ENCODE measurements at places on chromosomes 3 and 15. TPM values are rescaled to one million over a fixed set of nuclear protein-coding genes. Genes with fewer than 3 reads are reported as not detected.

- DNase-seq, result no peak
Measured at GRCh38 chr15:45710657-45711056, 75.8 kb downstream of the SQOR start.

GRCh38 chr3:57756528-57757401 is 656 bp downstream of the SLMAP start:
- peak; percentile 55 for DNase-seq

DNA sequence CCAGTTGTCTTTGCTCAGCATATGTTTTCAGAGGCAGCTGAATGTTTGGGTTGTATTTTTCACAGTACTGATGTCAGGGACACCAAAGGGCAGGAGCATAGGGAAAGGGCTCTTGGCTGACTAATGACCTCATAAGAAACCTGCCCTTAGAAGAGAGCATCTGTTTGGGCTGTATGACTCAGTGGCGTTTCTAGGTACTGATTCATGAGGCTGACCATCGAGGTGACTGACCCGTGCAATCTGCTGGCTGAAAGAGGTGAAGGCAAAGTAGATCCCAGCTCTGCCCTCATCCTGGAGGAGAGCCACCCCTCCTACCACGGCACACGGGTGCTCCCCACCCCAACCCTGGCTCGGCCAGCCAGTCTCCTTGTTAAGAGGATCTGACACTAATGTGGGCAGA is 8.3 kb downstream of the LMCD1 start:
- no peak for DNase-seq

DNA sequence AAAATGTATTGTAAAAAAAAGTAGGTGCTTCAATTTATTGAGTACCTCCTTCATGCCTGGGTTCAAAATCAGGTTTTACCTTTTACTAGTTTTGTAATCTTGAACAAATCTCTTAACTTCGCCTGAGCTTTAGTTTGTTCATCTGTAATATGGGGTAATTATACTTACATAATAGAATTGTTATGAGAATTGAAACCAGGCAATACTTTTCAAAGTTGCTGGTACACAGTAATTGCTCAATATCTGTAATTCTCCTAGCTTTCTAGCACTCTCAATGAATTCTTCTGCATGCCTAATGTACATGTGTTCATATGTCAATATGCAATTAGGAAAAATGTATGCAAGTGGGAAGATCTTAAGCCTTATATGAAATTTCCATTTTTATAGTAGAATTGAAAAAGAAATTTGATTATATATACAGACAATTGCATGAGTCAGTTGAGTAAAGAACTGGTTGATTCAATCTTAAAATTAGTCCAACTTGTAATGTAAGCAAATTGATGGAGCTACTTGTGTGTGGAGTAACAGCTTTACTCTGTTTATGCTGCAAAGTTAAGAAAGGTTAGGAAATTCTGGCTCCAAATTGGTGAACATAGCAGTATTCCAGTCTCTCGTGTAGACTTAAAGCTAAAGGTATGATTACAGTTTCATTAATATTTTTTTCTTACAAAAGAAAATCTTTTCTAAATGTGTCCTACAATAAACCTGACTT is 4.1 kb downstream of the TNFSF10 start:
- DNase-seq, result no peak

GRCh38 chr15:67164401-67164791 is 90.1 kb downstream of the AAGAB start:
- no peak for DNase-seq

DNA sequence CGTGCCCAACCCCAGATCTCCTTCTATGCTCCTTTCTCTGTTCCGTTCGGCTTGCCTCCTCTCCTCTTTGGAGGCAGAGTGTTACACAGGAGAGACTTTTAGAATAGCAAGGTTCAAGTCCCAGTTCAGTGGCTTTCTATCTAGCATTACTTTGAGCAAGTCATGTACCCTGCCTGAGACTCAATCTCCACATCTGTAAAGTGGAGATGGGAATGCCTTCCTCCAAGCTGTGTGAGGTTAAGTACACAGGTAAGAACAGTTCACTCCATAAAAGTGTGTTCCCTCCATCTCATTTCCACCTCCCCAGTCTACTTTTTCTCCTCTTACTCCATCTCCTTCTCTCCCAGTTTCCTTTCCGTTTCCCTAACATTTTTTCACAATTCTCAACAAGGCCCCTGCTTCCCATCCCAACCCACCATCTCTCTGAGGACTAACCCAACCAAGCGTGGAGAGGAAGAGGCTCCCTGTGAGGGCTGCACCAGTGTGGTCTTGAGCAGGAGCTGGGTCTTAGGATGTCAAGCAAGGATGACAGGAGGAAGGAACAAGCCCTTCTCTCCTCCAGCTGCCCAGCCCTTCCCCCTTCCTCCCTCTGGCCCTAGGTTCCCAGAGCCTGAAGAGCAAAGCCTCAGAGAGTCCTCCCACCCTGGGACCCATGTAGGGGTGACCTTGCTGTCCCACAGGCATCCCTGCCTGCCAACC is 6.4 kb downstream of the ATP8B4 start:
- no peak for DNase-seq

- no peak for DNase-seq
Measured at GRCh38 chr3:75985432-75985831, 200.1 kb upstream of the ZNF717 start.

DNA sequence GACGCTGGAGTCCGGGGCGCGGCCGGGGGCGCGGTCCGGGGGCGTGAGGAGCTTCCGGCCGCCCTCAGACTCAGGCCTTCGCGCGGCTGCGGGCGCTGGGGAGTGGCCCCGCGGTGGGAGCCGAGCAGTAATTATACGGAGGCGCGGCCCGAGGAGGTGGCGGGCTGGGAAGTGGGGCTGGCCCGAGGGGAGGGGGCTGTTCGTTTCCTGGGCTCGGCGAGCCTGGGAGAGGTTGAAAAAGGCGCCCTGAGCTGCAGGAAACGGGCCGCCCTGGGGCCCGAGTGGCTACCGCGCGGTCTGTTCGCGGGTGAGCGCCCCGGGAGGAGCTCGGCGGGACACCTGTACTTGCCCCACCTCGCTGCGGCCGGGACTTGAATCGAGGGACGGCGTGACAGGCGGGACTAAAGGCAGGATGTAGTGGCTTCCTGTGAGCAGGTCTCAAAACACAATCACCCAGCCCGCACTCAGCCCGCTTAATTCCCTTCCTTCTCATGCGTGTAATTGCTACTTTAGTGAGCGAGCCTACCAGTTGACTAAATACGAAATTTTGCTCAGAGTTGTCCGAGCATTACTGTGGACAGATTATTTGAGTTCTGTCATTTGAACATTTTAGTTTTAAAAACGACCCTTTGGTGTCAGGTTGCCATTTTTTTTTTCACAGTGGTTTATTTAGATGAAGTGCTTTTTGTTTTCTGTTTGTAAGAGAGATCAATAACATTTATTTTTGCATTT is 860 bp downstream of the RASA2 start:
- peak; percentile 40 for DNase-seq

GRCh38 chr3:15645740-15646501 is 44.4 kb downstream of the BTD start:
- no peak for DNase-seq

DNA sequence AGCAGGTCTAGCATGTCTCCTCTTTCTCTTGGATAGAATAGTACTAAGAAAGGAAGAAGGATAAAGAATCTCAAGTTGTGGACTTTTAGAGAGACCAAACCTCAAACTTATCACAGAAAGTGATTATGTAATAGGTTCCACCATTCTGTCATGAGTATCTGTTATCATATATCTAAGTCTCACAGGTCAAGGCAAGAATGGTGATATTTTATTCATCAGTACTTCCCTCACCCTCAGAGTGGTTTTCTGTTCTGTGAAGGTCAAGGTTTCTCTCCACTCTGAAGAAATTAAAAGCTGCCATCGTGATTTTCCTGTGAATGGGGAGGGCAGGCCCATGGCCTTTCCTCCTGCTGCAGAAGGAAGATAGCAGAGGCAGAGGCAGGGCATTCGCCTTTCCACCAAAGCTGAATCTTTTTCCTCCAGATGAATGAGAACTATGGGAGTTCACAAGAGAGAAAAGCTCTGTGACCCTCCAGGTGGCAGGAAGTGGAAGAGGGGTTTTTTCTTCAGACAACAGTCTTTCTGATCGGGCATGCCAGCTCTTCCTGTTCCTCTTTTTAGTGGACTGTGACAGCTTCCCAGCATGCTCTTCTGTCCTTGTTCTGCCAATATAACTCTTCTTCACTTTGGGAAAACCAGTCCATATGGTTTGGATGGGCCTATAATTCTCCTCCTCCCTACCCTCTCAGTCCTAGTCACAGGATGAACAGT is 37.1 kb upstream of the CCK start:
- no peak for DNase-seq

DNA sequence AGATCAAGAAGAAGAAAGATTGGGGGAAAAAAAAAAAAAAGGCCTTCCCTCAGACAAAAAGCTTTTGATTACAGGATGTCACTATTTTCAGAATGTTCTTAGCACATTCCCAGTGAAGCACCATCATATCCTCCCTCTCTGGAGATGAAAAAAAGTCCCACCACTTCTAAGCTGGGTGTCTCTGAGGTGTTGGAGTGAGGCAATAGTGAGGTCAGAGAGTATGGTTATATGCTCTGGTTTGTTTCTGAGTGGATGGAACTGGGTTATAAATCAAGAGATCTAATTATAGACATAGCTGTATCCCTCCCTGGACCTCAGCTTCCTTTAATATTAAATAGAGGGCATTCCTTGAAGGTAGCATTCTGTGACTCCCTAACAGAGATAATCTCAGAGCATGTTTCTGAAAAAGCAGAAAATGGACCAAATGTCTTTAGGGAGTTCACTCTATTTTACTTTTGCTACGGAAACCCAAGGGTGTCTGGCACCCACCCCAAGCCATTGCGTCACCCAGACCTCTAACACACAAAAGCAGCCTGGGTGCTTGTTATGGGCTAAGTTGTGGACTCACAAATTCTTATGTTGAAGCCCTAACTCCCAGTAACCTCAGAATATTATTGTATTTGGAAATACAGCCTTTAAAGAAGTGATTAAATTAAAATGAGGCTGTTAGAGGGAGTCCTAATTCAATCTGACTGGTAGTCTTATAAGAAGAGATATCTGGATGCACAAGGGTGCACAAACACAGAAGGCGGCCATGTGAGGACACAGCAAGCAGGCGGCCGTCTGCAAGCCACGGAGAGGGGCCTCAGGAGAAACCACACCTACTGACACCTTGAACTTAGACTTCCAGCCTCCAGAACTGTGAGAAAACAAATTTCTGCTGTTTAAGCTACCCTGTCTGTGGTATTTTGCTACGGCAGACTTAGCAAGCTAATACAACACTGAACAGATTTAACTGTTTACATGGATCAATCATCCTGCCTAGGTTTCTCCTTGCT is 81.5 kb downstream of the MB21D2 start:
- DNase-seq, result no peak

- no peak for DNase-seq
Measured at GRCh38 chr3:117853923-117854668, 1144.5 kb downstream of the TUSC7 start.

DNA sequence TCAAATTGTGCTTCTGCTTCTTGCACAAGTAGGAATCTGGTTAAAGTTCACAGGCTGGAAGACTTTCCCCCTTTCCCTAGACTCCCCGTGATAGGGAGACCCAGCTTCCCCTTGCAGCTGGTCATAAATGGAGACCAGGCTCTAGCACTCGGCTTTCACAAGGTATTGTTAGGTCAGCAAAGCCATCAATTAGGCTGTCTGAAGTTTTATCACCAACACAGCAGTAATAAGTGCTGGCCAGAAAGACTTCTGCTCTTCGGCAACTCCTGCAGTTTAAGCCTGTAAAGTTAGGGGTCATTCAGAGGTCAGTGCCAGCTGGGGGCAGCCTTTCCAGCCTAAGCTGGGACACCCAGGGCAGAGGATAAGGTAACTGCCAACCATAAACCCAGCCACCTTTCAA is 203.4 kb downstream of the MEIS2 start:
- DNase-seq, result no peak

DNA sequence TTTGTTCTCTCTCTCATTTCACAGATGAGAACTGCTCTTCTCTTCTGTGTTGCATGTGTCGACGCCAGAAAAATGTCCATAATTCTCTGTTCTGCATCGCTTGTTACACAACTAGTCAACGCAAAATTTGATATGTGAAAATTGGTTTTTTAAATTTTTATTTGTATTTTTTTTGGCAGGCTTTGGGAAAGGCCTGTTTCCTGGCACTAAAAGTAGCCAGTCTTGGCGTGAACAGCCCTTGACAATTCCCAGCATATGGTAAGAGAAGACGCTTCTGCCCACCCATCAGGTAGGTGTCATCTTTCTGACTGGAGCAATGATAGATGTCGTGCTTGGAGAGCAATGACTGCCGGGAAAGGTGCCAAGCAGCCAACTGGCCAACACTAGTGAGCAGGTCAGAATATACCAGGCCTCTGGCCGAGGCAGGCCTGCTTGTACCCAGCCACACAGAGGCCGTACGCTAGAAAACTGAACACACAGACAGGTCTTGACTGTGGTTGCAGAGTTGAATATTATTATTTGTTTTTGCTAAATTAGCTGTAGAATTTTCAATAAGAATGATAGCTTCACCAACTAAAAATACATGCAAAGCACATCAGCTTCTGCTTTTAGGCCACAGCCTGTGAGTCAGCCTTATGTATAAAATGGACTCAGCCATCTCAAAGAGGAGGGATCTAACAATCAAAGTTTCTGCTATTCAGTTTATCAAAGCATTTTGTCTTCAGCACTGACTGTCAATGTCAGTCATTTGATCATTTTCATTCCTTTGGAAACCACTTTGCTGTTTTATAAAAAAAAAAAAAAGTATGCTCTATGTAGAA is 837.5 kb downstream of the MCTP2 start:
- no peak for DNase-seq

- DNase-seq, result peak; percentile 11
Measured at GRCh38 chr15:41284427-41285177, 47.8 kb downstream of the OIP5 start.

- peak; percentile 52 for DNase-seq
Measured at GRCh38 chr3:150495563-150496168, 50.6 kb downstream of the SERP1 start.

- DNase-seq, result no peak
Measured at GRCh38 chr3:112464264-112464663, 35.0 kb downstream of the BTLA start.

DNA sequence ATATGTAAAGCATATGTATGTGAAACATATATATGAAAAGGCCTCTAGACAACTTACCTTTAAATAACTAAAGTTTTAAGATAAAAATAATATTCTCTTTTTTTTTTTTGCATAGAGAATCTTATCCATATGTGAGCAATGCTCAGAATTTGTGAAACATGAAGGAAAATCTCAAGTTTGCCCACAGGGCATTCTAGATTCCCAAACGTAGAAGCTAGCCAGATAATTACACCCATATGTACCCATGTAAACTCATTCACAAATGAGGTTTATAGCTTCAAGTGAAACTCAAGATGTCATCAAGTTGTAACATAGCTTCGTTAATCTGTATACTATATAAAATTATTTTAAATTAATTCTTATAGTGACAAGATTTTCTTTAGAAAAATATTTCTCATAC is 537.3 kb upstream of the NR2F2 start:
- DNase-seq, result no peak

Gene GABRR3
- total RNA-seq, result not detected

Gene MNS1
- 1.2 TPM for total RNA-seq

Gene COL6A5
- under 0.01 TPM for total RNA-seq

Gene CYP11A1
- total RNA-seq, result not detected

Gene PLIN1
- total RNA-seq, result under 0.01 TPM

Gene LRRC31
- under 0.01 TPM for total RNA-seq

Gene CD200
- 49.7 TPM for total RNA-seq

Gene FANCD2OS
- not detected for total RNA-seq

Gene GHRL
- not detected for total RNA-seq

Gene OXSR1
- 51.0 TPM for total RNA-seq

Measured in frontal cortex (tissue), 4 donors.